Effector CD8-positive, alpha-beta T cell (primary cell): ENCODE measurements at places on chromosomes 4 and X.

DNA sequence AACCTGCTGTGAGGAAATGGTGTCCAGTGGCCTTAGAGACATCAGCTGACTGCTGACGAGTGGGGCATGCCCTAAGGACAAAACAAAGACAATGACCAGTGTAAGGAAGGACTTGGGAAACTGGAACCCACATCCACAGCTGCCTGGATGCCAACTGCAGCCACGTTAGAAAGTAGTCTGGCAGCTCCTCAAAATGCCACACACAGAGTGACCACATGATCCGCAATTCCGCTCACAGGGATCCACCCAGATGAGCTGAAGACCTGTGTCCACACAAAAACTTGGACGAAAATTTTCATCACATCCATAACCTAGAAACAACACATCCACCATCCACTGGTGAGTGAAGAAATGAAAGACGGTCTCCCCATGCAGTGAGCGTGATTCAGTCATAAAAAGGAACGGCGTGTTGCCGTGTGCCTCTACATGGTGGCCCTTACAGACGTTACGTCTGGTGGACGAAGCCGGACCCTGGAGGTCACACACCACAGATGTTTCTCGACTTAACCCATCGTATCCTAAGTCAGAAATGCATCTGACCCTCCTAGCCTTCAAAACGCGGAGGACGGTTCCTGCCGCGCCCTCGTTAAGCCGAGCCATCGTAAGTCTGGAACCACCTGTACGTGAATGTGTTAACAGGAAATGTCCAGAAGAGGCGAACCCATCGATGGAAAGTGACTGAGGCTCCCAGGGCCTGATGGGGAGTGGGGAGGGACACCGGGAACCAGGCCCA lies 40.6 kb upstream of the MXD4 start:
- DNase-seq = no peak

DNA sequence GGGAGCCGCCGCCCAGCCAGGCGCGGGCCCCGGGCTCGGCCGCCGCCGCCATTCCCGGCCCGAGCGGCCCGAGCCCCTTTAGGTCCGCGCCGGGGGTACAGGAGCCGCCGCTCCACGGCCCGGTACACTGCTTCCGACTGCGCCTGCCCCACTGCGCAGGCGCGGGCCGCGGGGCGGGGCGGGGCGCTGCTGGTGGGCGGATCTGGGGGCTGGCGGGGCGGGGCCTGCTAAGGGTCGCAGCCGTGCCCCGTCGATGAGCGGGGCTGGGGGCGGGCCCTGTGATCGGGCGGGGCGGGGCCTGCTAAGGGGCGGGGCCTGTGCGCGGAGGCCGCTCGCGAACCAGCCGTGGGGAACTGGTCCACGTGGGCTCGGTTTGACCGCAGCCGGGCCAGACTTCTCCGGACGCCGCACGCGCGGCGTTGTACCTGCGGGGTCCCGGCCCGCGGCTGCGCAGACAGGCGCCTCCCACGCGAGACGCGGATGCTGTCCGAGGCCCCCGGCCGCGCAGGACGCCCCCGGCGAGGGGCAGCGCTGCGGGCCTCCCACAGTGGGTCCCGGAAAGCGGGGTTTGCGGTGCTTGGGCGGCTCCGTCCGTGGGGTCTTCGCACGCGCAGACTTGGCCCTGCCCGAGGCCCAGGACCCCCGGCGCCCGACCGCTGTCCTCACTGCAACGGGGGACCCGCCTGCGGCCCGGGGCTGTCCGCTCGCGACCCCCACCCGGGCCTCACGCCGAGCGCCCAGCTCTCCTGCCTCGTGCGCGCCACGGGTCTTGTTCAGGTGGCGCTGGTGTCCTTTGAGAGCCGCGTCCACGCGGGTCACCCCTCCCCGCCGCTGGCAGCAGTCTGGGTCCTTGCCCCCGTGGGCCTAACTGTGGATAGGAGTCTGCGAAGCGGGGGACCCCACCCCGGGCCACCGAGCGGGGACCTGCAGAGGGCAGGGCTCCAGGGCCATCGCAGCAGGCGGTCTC lies at the start of gene DGKQ:
TSS of gene DGKQ (minus strand) at position 139 of the 967 bp plus-strand sequence. CDS start at position 52, 87 bp downstream.
- DNase-seq = peak; percentile 88

DNA sequence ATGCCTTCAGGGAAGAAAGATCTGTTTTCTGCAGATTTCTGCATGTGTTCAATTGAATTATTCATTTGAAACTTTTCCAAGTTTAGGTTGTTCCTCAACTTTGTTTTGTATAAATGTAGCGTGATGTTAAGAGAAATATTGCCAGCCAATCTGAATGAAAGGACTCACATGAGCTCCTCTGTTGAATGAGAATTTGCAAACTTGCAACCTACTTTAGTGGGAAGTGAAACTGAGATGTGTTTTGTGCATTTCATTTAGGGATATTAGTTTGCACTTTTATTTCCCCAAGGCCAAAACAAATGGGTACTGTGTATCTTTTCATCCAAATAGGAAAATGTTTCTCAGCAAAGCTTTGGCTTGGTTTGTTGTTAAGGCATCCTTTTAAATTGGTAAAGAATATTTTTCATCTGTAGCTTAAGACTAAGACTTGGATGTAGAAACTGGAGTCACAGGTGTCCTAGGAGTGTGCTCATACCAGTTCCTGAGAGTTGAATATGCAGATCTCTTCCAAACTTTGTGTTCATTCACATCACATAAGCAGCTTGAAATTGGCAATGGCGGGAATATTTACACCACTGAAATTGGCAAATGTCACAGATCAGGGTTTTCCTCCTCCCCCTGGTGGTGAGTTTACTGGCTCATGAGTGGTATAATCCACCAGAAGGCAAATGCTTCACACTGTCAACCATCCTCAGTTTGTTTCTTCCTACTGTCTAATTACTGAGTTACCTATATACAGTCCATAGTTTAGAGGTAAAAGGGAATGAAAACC lies 193.6 kb upstream of the BANK1 start:
- DNase-seq = no peak

- DNase-seq = peak; percentile 46
Observed at GRCh38 chr4:40238700-40239548, 42.1 kb downstream of the RHOH start.

- peak; percentile 12 for DNase-seq
Observed at GRCh38 chr4:118280501-118281218, 72.1 kb downstream of the PRSS12 start.

- no peak for DNase-seq
Observed at GRCh38 chrX:106626789-106627188, 15.0 kb downstream of the RADX start.

DNA sequence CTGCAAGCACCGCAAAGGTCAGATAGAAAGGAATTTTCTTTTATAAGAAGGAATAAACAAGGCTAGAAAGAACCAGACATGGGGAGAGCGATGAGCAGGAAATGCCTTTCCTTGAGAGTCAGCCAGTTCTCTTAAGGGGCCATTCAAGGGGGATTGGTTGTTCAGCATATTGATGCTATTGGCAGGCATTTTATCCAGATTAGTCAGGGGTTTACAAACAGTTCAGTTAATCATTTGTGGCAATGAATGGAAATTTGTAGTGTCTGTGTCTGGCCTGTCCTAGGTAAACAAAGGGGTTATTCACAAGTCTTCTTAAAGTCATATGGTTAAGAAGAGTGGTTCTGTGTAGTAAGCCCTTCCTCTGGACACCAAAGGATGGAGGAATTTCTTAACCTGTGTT lies 184.7 kb upstream of the FRMPD4 start:
- no peak for DNase-seq

DNA sequence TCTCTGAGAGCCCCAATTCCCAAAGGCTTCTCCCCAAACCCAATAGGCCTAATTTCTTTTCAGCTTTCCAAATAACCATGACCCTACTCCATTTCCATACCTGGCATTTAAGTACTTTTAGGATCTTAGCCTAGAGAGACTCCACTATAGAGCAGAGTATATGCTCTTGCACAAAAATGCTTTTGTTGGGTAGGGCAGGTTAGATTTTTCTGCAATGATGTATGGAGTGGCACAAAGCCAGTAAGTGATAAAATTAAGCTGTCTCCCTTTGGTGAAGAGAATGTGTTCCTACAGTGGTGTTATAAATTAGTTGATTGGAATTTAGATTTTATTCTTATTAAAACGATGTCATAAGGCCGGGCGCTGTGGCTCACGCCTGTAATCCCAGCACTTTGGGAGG lies 124.9 kb downstream of the INPP4B start:
- no peak for DNase-seq

GRCh38 chr4:124694946-124695598 lies 17.5 kb downstream of the ANKRD50 start:
- DNase-seq = no peak

DNA sequence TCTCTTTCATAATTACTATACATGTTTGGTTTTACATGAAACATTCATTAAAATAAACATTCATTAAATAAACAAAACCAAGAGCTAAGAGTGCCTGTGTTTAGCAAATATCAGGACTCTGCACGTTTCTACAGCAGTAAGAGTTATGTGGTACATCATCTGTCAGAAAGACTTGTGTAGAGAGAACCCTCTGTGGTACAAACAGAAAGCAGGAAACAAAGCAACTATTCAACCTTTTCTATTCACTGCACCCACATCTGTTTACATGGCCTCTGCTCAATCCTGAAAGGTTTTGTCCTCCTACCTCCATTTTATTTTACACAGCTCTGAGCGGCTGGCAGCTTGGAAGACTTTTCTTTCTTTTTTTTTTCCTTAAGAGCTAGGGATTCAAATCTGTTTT lies 90.7 kb upstream of the PCDH18 start:
- DNase-seq = no peak

DNA sequence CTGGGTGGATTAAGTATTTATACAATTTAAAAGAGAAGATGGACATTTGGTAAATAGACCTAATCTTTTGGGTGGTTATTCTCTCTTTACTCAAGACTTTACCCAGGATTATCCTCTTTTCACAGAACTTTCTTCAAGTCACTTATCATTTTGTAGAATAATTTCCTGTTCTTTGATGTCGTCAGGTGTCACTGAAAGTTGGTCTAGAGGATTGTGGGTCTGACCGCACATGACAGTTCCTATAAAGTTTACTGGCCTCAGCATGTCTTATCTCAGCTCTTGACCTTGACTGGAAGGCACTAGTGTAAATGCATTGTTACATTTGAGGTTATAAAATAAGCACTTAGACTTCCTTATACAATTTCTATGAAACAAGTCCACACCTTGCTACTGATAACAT lies 139.9 kb upstream of the SLC4A4 start:
- no peak for DNase-seq

GRCh38 chr4:107600983-107601382 lies 119.1 kb downstream of the PAPSS1 start:
- DNase-seq = no peak

- no peak for DNase-seq
Observed at GRCh38 chr4:64121803-64122202, 287.4 kb downstream of the TECRL start.

- DNase-seq = no peak
Observed at GRCh38 chr4:67483868-67484602, 61.3 kb downstream of the CENPC start.

GRCh38 chr4:81472281-81473182 lies 825 bp upstream of the RASGEF1B start:
- DNase-seq = peak; percentile 39
